ENCODE measurements at places on chromosomes 1 and 21. TPM values are rescaled to one million over a fixed set of nuclear protein-coding genes. Genes with fewer than 3 reads are reported as not detected.

Gene SPATA46
- not detected for total RNA-seq

Gene ACTL8
- not detected for total RNA-seq

Gene SYT6
- total RNA-seq = not detected

Gene CDC20
- total RNA-seq = 1.4 TPM

Gene LRRN2
- total RNA-seq = not detected

Gene ZNF678
- 5.1 TPM for total RNA-seq

Gene CRP
- total RNA-seq = not detected

Gene PGLYRP4
- total RNA-seq = 4.0 TPM

Gene PTCH2
- 0.14 TPM for total RNA-seq

Gene GSTM5
- not detected for total RNA-seq

Gene DMRTA2
- 14.2 TPM for total RNA-seq

Gene DMRTB1
- total RNA-seq = not detected

Gene SELP
- total RNA-seq = not detected

Gene LRRC8B
- 18.1 TPM for total RNA-seq

Gene CD5L
- not detected for total RNA-seq

Gene IRF2BP2
- total RNA-seq = 108 TPM

Gene ASTN1
- total RNA-seq = under 0.01 TPM

Gene C4BPA
- not detected for total RNA-seq

Gene FAM78B
- total RNA-seq = under 0.01 TPM

Gene GNG4
- total RNA-seq = not detected

Gene PTP4A2
- total RNA-seq = 215 TPM

Gene MAP3K21
- total RNA-seq = 10.3 TPM

Gene CD52
- total RNA-seq = not detected

Gene NT5C1A
- total RNA-seq = not detected

Gene OR2L13
- not detected for total RNA-seq

Gene PKLR
- total RNA-seq = not detected

Gene RXFP4
- total RNA-seq = not detected

Gene FAM177B
- not detected for total RNA-seq

Gene XCL2
- total RNA-seq = not detected

Gene BEND5
- 0.21 TPM for total RNA-seq

Gene BLACAT1
- 0.68 TPM for total RNA-seq

Gene RIIAD1
- not detected for total RNA-seq

Gene KLHDC9
- total RNA-seq = 1.1 TPM

Gene GJA9
- total RNA-seq = under 0.01 TPM

Gene LIPI
- not detected for total RNA-seq

Gene BMP8A
- total RNA-seq = 0.34 TPM

Gene SEMA4A
- 3.8 TPM for total RNA-seq

Gene LINGO4
- total RNA-seq = not detected

Gene GON4L
- total RNA-seq = 22.9 TPM

Gene KIF14
- 1.0 TPM for total RNA-seq

Gene ADCY10
- total RNA-seq = under 0.01 TPM

All from nasal cavity respiratory epithelium epithelial cell of viscerocranial mucosa (primary cell).